ENCODE measurements at places on chromosomes 12 and 14. TPM values are rescaled to one million over a fixed set of nuclear protein-coding genes. Genes with fewer than 3 reads are reported as not detected.

Gene ADAMTS20
- not detected for total RNA-seq

Gene FITM1
- not detected for total RNA-seq

Gene RPL10L
- total RNA-seq: not detected

Gene RDH16
- 2.9 TPM for total RNA-seq

Gene KRT77
- total RNA-seq: 2.5 TPM

DNA sequence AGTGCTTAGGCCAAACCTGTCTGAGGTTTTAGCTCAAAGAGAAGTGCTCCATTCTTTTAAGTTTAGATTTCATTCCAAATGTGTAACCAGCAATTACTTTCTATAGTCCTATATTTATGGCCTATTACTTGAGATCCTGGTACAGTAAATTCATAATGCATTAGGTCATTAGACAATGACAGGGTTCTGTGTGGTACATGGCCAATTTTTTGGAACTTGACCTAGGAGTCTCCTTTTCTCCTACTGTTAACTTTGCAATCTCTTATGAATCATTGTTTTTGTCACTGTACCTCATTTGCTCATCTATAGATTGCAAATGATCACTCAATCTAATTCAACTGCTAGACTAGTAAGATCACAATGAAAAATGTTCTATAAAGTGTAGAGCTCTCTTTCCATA is 136.7 kb downstream of the PDE3A start:
- no peak for DNase-seq

DNA sequence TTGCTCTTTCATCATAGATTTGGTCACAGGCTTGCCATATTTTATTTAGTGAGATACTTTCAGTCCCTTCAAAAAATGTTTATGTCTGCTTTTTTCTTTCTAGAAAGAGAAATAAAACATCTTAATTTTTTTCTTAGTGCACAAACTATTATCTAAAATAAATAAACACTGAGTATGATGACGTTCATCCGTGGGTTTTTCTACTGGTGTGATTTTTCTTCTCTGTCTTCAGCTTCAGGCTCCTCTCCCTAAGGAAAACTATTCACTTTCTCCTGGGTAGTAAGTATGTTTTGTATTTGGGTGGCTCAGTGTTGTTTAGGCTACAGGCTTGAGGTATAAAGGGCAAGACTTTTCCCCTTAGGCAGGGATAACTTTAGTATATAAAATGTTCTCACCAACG is 154.7 kb downstream of the DACT1 start:
- DNase-seq: no peak

DNA sequence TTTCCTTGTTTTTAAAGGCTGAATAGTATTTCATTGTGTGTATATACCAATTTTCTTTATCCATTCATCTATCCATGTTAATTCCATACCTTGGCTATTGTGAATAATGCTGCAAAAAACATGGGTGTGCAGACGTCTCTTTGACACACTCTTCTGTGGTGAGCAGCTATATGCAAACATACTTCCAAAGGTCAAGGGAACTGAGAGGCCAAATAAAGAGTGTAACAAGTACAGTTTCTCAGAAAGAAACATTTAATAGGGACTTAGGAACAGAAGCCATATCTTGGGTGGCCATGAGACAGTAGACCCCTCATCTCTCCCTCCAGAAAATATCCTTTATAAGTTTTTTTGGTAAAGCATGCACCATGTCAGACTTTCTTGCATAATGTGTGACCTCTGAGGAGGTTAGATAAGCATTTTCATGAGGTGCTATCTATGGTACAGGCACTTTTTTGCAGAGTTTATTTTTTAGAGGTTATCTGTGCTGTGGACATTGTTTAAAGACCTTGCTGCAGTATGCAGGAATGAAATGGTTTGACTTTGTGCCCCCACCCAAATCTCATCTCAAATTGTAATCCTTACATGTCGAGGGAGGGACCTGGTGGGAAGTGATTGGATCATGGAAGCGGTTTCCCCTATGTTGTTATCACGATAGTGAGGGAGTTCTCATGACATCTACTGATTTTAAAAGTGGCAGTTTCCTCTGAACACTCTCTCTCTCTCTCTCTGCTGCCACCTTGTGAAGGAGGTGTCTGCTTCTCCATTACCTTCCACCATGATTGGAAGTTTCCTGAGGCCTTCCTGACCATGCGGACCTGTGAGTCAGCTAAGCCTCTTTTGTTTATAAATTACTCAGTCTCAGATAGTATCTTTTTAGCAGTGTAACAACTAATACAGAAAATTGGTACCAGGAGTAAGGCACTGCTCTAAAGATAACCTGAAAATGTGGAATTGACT is 1202.3 kb downstream of the GALC start:
- no peak for DNase-seq

Gene ARMH4
- 5.2 TPM for total RNA-seq

Data from vagina (tissue), 2 donors.